ENCODE measurements at places on chromosomes 2 and 18.

GRCh38 chr2:81249152-81249551 is 944.6 kb upstream of the LRRTM1 start:
- no peak for DNase-seq

DNA sequence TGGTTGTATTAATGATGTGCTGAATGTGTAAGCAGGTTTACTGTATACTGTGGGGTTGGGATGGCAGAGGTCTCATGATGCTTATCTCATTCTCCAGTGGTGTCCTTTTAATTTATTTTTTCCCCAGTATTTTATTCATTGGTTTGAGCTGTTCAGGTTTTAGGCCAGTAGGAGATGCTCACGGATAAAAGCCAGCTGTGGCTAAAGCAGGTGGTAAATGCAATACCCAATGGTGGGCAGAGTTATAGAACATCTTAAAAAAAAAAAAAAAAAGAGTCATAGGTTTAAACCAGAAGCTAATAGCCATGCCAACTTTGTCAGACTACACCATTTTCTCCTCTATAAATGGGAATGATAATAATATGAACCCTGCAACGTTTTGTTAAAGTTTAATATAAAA is 57.8 kb upstream of the NEUROD1 start:
- DNase-seq: no peak

GRCh38 chr2:205453202-205453601 is 229.1 kb upstream of the NRP2 start:
- no peak for DNase-seq

- DNase-seq: no peak
Observed at GRCh38 chr2:219998714-219999227, 371.3 kb downstream of the SLC4A3 start.

DNA sequence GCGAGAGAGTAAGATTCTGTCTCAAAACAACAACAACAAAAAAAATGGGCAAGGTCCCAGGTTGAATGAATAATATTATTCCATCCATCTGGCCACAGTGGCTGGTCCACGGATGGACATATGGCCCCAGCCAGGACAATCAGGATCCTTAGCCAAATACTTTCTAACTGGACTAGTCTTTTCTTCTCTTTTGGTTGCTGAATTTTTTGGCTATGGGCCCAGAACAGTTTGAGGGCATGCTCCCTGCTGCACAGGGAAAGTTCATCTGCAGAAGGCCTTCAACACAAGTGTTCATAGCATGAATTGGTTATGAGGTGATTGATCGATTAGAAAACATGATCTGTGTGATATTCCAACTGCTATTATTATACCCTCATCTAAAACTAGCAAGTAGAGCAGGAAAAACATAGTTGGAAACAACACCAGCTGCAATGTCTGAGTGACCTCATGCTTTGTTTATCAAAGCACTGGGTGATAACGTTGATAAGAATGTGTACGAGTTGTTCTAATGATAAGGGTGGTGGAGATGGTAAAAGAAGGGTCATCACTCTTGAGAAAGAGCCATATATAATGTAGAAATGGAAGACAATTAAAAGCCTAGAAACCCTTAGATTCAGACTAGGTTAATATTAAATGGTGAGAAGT is 47.8 kb upstream of the RNF103 start:
- no peak for DNase-seq

DNA sequence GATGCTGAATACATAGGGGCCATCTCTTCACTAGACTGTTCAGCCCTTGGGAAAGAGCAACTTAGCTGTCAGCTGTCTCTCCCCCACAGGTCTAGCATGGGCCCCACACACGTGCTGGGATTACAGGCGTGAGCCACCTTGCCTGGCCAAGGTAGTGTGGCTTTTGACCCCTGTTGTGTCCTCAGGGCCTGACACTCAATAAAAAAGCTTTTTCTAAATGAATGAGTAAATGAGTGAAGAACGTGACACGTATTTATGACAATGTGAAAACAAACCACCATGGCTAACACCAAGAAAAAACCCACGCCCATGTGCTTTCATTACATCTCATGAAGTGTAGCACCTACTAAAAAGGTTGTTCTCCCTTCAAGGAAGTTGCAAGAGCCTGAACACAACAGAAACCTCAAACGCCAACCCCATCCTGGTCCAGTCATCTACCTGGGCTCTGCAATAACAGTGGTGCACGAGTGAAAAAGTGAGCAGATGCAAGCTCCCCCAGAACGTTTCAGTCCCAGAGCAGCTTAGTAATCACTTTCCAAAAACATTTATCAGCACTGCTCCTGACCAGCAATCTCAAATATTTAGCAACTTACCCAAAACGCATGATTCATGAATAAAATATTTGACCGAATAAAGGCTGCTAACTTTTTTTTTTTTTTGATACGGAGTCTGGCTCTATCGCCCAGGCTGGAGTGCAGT is 3.4 kb downstream of the WDFY1 start:
- DNase-seq: no peak

- DNase-seq: no peak
Observed at GRCh38 chr2:197219636-197220035, 90.9 kb downstream of the ANKRD44 start.

DNA sequence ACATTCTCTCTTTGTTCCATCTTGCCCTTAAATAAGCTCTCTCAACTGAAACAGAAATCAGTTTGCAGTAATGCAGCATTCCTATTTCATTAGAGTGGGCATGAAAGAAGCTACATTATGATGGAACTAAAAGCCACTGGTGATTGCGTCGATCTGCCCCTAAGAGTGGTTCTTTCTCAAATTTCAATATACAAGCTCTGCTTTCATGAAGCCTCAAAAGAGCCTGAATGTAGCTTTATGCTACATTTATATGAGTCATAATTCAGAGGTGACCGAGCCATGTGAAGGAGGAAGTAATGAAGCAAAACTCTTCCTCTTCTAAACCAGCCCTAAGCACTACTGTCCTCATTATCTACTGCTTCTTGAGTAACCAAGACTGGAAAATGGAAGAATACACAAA is 64.8 kb upstream of the CYTIP start:
- DNase-seq: no peak

DNA sequence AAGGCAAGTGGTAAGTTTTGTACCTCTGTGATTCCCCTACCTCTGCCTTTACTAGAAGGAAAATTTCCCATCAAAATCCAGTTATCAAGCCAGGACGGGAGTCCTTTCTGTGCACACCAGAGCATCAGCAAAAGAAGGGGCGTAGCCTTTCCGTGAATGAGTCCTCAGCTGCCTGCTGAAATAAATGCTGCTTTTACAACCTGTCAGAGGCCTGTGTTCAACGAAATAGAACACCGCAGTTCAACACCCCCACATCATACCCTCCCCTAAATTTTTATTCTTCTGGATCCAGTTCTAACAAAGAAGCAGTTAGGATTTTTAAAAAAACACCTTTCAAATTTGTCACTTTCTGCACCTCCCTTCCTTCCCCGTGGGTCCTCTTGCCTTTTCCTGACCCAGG is 135.8 kb downstream of the SETBP1 start:
- no peak for DNase-seq

- no peak for DNase-seq
Observed at GRCh38 chr2:47488870-47489584, 86.1 kb downstream of the MSH2 start.

DNA sequence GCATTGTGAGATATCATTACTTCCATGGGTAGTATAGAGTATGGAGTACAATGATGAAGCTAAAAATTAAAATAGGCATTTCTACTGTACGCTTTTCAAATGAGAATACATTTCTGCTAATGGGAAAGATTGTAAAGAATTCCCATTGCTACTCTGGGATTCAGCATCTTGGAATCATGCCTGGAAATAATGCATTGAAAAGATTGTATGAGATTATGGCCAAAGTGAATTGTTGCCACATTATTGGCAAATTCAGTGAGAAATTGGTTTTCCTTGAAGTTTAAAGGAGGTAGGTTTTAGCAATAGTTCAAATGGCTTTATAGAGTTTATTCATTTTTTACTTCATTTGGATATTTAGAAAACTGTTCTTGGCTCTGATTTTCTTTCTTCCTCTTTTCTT is 157.9 kb downstream of the GULP1 start:
- DNase-seq: no peak

- no peak for DNase-seq
Observed at GRCh38 chr2:107584577-107584976, 242.1 kb upstream of the RGPD4 start.

GRCh38 chr18:6927153-6927552 is 190.4 kb downstream of the LAMA1 start:
- DNase-seq: no peak

- DNase-seq: no peak
Observed at GRCh38 chr2:176650104-176650837, 381.0 kb downstream of the MTX2 start.

GRCh38 chr18:7248877-7249276 is 18.0 kb downstream of the LRRC30 start:
- no peak for DNase-seq

Measured in GM19239 (cell line).